ENCODE measurements at places on chromosomes 11 and 22.

- no peak for DNase-seq
Observed at GRCh38 chr11:61193596-61193995, 9.7 kb upstream of the PGA3 start.

DNA sequence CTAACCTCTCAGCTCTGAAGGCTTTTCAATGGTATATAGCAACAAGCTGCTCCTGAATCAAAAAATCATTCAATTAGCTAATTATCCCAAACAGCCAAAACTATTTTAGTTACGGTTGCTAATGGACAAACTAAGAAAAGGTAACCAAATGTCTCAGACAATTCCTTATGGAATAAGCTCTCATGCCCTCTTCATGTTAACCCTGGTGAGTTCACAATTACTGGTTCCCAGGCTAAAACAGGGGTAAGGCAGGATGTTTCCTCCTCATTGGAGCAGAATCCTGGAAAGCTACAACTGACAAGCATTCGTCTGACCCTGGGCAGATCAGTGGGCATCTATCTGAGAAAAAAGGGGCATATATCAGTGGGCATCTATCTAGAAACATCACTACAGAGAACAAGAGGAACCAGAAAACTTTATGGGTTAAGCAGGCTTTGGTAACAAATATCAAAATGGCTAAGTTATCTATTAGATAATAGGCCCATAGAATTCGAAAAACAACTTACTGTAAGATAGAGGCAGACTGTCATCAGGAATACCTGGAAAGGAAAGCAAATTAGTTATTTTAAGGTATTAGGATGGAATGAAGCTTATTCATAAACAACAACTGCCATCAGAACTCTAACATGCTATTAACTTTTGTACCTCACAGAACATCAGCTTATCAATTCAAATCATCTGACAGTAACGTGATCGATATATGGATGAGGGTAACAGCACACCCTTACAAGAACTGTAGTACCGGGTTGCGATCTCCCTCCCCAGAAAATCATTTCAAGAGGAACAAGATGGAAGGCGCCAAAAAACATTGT is 14.8 kb upstream of the WDR74 start:
- no peak for DNase-seq

GRCh38 chr11:74605403-74605802 is 13.0 kb downstream of the POLD3 start:
- DNase-seq, result no peak

DNA sequence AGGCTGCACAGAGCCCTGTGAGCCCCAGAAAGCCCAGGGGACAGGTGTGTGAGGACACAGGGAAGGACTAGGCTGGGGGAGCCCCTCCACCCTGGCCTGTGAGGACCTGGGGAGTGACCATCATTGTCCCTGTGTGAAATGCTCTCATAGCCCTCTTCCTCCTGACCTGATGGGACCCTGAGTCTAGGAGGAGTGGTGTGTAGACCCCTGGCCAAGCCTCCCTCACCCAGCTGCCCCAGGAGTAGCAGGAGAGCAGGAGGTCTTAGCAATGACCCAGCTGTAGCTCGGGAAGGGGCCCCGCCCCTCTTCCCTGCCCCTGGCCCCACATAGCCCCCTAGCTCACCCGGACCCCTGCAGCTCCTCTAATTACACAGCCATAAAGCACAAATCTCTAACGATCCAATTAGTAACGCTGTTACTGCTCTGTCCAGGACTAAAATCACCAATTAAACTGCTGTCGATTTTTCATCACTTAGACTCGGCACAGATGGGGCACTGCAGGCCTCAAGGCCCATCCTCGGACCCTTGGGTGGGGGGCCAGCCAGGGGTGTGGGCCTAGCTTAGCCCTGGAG is 6.6 kb upstream of the CABP7 start:
- no peak for DNase-seq

DNA sequence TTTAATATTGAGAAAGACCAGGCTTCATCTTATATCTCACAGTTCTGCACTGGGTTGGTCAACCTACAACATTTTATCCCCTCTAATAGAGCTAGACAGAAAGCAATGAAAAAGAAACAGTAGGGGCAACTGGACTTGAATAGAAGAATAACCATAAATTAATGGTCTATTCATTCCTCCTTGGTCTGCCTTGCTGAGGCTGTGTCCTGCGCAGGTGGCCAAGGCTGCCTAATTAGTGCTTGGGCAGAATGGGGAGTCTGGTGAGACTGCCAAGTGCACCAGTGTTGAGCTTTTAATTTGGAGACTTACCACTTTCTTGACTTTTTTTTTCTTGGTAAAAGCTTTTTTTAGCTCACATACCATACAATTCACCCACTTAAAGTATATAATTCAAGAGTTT is 35.0 kb upstream of the SPON1 start:
- no peak for DNase-seq

- DNase-seq, result no peak
Observed at GRCh38 chr11:133303262-133303661, 229.0 kb downstream of the OPCML start.

DNA sequence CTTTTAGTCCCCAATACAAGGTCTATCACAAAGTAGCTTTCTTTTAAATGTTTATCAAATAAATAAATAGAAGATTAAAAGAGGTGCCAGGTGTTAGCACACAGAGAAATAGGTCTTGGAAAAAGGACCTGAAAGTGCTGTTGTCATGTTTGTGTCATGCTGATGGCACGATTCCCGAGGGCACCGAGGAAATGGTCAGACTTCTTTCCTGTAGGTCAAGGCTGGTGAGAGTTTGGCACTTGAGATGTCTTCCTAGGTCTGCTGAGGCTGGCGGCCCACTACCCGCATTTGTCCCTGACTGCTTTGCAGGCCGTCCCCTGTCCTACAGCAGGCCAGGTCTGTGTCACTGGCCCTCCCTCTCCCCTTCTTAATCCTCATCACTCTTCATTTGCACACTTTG is 112.1 kb downstream of the ATXN10 start:
- no peak for DNase-seq

GRCh38 chr22:44142421-44143104 is 38.2 kb upstream of the PARVG start:
- DNase-seq, result no peak

- no peak for DNase-seq
Observed at GRCh38 chr22:48740731-48741405, 1086.8 kb downstream of the BRD1 start.

- DNase-seq, result no peak
Observed at GRCh38 chr11:119471329-119471728, 48.4 kb upstream of the THY1 start.

DNA sequence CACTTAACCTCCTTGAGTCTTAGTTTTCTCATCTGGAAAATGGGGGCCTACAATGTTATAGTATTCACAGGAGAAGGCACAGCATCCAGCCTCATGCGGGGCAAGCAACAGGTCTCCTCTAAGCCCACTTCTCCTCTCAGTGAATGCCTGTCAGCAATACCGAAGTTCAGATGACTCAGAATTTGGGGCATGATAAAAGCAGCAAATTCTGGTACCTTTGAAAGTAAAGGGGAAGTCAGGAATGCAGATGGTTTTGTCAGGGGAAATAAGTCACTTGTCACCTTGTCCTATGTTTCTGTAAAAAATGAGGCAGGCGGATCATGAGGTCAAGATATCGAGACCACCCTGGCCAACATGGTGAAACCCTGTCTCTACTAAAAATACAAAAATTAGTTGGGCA is 350.2 kb downstream of the LARGE1 start:
- DNase-seq, result no peak

DNA sequence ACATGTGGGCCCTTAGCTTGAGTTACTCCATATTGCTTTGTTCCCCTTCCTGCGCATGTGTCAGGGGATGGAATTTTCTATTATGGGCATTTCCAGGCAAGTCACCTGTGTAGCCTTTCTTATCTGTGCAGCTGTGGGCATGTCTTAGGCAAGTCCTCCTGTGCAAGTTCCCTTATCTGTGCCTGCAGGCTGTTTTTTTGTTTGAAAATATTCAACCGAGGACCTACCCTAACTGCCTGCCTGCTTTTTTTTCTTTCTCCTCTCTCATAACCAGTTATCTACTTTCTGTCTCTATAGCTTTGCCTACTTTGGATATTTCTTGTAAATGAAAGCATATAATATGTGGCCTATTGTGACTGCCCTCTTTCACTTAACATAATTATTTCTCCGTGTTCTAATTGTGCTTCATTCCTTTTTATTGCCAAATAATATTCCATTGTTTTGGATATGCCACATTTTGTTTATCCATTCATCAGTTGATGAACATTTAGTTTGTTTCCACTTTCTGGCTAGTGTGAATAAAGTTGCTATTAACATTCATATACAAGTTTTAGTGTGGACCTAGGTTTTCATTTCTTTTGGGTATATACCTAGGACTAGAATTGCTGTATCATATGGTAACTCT is 83.6 kb upstream of the CADM1 start:
- no peak for DNase-seq

DNA sequence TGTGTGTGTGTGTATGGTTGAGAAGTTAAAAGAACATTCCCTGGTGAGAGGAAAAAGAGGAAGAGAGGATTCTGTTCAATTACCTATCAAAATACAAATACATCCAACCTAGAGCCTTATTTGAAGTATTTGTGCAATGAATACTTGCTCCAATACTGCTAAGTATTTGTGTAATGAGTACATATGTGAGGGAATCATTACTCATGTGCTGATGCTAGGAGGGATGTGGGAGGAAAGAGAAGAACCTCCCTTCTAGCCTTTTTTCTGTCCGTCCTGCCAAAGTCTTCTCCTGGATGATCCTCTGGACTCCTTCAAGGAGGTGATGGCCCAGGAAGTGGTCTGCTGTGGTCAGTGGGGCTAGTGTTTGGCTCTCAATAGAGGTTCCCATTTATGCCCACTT is 36.0 kb upstream of the ACCSL start:
- no peak for DNase-seq

GRCh38 chr11:39542460-39542859 is 1917.0 kb downstream of the LRRC4C start:
- no peak for DNase-seq

DNA sequence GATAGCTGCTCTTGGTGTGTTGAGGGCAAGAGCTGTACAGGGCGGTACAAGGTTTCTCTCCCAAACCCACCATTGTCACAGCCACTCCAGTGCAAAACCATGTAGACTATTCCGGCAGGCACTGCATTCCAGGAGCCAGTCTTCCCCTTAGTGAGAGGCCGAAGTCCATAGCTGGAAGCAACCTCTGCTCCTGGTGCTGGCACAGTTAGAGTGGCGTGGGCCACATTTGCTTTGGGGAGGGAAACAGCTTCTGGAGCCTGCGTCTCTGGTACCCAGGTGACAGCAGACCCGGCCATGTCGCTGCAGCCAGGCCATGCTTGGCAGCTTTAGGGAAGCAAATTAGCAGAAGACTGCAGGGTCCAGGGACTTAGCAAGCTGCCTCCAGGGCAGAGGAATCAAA is 788.0 kb downstream of the BRD1 start:
- no peak for DNase-seq

DNA sequence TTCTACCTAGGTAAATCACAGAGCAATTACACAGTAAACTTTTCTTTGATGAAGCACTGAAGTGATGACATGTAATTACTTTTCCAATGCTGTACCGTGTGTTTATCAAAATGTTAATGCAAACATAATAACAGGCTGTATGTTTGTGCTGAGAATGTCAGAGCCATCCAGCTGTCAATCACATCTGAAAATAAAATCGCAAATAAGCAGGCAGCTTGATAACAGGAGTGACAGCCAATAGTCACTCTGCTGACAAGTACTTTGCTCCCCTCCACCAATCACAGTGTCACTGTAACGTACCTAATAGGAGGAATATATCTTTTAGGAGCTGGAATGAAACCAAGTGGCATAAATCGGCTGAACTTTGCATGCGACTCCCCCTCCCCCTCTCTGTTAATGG is 119.7 kb downstream of the KIRREL3 start:
- DNase-seq, result no peak

DNA sequence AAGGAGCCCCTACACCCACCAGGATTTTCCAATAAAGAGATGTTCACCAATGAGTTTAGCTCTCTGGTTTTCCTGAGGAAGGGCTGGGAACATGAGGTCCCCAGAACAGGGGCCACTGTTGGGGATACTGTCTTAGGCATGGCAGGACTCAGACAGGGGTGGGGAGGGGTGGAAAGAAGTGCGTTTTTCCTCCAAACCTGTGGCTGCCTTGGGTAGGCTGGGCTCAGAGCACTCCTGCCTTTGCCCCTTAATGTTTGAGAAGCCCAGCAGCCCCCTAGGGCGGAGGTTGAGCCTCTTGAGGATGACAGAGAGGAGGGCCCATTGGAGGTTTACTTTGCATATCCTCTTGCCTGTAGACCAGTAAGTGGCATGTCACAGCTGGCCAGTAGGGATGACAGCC is 10.6 kb downstream of the MTFP1 start:
- no peak for DNase-seq

GRCh38 chr22:28332410-28332809 is 347.2 kb downstream of the TTC28 start:
- DNase-seq, result no peak

GRCh38 chr11:84250834-84251613 is 964.9 kb upstream of the CCDC90B start:
- no peak for DNase-seq

GRCh38 chr11:30635401-30635989 is 49.3 kb upstream of the MPPED2 start:
- DNase-seq, result no peak

DNA sequence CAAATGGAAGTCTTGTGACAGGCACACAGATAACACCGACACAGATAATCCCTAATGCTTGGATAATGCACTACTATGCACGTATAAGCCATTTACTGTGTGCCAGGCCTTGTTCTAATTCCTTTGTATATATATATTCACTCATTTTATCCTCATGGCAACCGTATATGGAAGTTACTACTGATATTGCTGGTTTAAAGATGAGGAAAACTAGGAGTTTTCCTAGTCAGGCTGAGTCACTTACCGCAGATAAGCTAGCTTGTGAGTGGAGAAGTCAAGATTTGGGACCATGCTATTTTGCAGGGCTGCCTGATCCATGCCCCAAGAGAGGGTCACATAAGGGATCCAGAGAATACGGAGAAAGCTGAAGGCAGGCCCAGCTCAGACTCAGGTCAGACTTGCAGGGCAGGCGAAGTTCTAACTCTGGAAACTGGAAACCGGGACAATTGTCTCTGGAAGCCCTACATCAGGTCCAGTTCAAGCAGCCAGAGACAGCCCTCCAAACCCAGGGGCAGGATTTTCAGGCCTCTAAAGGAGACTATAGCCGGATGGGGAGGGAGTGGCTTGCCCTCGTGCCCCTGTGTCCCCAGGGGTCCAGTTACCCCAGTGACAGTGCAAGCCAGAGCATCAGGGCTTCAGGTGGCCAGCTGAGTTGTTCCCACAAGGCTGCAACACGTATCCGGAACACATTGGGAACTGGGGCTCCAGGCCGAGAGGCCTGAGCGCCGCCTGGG is 534.8 kb downstream of the INSC start:
- no peak for DNase-seq

DNA sequence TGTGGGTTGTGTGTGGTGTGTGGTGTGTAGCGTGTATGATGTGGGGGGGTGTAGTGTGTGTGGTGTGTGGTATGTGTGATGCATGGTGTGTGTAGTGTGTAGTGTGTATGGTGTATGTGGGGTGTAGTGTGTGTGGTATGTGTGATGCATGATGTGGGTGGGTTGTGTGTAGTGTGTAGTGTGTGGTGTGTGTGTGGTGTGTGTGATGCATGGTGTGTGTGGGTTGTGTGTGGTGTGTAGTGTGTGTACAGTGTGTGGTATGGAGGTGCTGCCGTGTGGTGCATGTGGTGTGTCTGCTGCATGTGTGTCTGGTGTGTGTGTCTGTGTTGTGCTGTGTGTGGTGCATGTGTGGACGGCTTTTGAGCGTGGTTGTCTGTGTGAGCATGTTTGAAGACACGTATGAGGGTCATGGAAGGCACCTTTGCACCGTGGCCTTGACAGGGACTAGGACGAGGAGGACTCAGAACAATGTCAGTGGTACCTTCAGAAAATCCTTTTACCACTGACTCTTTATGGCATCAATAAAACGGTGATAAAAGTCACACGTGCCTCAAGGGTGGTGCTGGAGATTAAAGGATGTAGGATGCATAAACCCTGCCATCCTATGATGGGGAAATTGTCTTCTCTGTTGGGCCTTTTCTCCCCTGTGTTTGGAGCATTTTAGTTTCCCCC is 328.7 kb upstream of the B3GAT1 start:
- no peak for DNase-seq
